Hypothalamus (tissue), 51 donors: ENCODE measurements at places on chromosomes 1 and 21.

GRCh38 chr1:63024132-63024531 is 240.2 kb downstream of the ATG4C start:
- DNase-seq, result no peak

GRCh38 chr21:37207441-37208009 is 59.6 kb downstream of the VPS26C start:
- no peak for DNase-seq

- no peak for DNase-seq
Observed at GRCh38 chr21:15061279-15061678, 3.5 kb downstream of the NRIP1 start.

- DNase-seq, result no peak
Observed at GRCh38 chr1:11648732-11649158, 5.5 kb downstream of the FBXO2 start.

DNA sequence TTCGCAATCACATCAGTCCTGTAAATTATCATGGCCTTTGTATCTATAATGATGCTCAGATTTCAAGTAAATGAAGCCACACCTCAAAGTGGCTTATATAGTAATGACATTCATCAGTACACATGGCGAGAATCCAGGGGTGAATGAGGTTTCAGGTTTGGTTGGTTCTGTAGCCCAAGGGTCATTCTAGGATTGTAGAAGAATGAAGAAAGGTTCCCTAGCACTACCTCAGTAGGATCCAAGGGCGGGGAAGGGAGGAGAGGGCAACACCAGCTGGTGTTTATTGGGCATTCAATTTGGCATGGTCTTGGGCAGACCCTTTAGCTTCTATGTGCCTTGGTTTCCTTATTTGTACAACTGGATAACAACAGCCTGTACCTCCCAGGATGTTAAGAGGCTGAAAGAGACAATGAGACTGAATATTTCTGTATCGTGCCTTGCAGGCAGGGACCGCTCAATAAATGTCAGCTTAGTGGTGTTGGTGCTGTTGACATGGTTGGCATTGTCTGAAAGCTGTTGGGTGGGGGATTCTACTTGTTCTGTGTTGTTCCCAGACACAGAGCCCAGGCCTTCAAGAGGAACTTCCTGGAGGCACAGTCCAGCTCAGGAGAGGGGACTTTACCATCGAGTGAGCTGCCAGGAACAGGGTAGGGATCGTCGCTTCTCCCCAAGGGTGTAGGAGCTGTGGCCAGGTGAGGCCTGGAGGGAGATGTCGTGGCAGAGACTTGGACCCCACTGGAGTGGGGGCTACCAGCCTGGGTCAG is 388.2 kb downstream of the PTPRU start:
- DNase-seq, result no peak

DNA sequence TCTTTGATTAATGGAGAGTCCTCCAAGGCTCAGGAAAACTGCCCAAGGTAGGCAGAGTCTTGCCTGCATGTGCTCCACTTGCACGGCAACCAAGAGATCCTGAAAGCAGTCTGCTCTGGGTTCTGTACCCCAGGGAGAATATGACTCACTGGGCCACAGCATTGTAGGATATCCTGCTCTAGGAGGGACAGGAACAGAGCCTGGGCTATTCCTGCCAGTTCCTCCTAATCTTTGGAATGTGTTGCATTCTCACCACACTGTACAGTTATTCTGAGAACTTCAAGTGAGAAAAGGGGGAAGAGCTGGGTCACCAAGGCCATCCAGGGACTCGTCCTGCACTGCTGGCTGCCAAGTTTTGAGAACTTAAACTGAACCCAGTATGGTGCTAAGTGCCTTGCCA is 278.5 kb downstream of the MATN1 start:
- no peak for DNase-seq

DNA sequence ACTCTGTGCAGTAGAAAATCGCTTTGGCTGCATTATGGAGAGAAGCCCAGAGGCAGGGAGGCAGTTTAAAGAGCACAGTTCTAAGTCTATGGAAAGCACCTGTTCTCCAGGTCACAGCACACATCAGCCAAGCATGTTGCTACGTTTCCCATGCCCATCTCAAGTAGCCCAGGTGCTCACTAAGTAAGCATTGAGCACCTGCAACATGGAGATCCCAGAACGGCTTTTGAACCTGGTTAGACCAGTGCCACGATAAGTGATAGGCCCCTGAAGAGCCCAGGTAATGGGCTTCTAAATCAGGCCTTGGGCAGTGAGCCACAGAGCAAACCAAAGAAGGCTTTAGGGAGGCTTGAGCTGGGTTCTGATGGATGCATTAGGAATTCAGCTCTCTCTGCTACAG is 186.2 kb downstream of the C1orf94 start:
- no peak for DNase-seq

- no peak for DNase-seq
Observed at GRCh38 chr1:179743679-179744400, 749 bp downstream of the FAM163A start.

- DNase-seq, result no peak
Observed at GRCh38 chr1:183783767-183784637, 20.9 kb upstream of the RGL1 start.

DNA sequence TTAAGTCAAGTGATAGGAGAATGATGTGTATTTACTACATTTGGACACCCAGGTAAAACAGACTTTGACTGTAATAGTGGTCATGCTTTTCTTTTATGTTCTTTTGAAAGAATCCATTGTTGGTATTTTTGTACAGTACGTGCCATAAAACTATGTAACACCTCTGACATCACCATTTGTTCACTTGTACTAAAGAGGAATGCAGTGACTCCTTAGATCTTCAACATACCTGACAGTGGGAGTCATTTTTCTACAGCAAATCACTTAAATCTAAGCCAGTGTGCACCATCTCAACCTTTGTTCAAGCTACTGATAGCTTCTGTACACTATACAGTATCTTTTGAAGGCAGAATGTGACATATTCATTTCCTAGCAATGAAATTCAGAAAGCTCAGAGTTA is 6.3 kb upstream of the PLD5 start:
- no peak for DNase-seq

DNA sequence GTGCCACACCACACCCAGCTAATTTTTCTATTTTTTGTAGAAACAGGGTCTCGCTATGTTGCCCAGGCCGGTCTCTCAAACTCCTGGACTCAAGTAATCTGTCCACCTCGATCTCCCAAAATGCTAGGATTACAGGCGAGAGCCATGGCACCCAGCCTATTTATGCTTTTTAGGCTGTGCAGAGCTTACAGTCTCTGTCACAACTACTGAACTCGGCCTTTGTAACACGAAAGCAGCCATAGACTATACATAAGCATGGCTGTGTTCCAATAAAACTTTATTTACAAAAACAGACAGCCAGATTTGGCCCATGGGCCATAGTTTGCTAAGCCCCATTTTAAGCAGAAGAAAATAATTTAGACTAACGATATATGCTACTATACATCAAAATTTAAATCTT is 54.4 kb downstream of the NID1 start:
- DNase-seq, result no peak

DNA sequence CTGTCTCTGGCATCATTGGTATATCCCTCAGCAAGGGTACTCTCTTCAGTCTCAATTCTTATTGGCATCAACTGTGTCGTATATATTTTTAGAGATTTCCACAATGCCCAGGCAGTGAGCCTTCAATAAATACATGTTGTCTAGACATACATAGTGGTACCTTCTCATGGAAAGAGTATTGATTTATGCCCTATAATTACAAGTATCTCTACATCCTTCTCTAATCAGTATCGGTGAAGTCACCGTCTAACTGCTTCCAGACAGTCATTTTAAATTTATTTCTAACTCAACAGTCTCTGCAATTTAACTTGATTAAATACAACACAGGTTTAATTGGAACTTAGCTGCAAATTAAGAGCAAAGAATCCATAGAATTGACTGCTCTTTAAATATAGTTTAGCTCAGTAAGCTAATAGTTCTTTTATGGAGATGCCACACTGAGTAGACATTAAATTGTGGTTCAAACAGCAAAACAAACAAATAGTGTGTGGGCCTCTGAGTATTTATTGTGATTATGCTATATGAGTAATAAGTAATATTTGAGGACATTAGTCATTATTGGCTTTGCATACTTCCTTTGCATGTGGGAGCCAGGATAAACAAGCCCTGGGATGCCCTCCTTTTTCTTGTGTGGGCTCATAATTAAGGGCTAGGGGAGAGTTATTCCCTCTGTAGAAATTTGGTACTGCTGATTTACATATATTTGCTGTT is 126.9 kb upstream of the DUSP10 start:
- DNase-seq, result no peak

DNA sequence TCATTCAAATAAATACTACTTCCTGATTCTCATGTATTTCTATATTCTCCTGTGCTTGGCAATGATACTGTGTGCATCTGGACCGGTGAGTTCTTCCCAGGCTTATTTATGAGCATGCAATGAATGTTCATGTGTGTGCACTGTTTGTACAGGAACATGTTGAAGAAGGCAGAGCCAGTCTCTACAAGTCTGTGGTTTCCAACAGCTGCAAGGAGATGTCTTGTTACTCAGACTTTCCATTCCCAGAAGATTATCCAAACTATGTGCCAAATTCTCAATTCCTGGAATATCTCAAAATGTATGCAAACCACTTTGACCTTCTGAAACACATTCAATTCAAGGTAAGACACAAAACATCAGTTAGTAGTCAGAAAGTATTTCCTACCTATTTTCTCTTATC is 19.1 kb downstream of the FMO1 start:
- no peak for DNase-seq

DNA sequence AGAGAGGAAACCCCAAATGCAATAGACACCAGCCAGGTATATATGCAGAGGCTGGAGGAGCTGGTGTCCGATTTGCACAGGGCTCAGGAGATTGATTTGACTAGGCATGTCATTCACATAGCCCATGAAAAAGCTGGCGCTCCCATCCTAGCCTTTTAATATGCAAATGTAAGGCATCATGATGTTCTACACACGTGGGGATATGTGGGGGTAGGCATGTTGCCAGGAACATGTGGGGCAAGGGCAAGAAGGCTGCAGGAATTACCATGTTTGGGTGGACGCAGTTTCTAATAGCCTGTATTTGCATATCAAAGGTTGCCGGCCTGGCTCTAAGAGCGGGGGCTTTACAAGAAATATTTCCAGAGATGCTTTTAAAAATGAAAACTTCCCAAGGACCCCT is 11.7 kb upstream of the SH3GLB1 start:
- DNase-seq, result no peak

GRCh38 chr1:56404561-56405030 is 174.8 kb downstream of the PLPP3 start:
- no peak for DNase-seq

DNA sequence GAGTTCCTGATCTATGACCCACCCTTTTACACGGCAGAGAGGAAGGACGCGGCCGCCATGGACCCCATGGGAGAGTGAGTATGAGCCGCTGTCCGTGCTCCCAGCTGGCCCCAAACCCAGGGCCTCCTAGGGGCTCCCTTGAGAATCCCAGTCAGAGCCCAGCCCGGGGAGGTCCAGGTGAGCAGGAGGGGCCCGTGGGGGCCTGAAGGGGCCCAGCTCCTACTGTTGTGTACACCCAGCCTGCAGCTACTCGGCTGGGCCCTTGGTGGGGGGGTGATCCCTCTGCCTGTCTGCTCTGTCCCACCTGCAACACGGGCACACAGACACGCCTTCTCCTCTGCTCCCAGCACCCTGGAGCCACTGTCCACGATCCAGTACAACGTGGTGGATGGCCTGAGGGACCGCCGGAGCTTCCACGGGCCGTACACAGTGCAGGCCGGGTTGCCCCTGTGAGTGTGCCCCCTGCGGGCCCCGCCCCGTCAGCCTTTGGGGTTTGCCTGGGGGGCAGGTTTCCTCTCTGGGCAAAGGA is 28.6 kb upstream of the LRRC3 start:
- no peak for DNase-seq
